Stimulated activated CD4-positive, alpha-beta T cell treated with anti-CD3 and anti-CD28 coated beads, Interleukin-4, amount 100 ng/mL, for 4 hours (primary cell): ENCODE measurements at places on chromosomes 5 and 9.

DNA sequence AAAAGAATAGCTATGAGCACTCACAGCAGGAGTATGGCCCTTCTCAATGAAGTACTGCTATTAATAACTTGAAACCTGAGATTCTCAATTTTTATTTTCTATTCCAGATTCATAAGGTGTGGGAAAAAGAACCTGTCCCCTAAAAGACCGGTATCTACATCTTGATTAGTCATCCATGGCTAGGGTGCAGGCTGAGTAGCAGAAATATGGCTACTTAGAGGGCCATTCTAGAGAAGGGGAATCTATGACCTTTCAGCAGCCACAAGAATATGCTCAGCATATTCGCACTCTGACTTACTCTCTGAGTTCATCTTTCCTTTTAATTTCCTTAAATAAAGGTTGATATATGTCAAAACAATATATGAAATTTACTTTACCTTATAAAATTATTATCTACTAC is 27.7 kb downstream of the WDR36 start:
- DNase-seq = no peak

- no peak for DNase-seq
Observed at GRCh38 chr5:159549046-159549445, 218.8 kb upstream of the IL12B start.

- no peak for DNase-seq
Observed at GRCh38 chr5:63602971-63603370, 359.3 kb downstream of the HTR1A start.

DNA sequence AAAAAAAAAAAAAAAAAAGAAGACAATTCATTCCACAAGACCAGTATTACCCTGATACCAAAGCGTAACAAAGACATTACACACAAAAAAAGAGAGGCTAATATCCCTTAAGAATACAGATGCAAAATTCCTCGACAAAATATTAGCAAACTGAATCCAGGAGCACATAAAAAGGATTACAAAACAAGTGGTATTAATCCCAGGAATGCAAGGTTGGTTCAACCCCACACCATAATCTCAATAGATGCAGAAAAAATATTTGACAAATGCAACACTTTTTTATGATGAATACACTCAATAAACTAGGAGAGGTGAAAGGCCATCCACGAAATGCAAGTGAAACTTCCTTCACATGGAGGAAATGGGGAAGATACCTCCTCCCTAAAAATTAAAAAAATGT is 80.1 kb upstream of the TLR4 start:
- DNase-seq = no peak

- DNase-seq = no peak
Observed at GRCh38 chr9:20701060-20701459, 17.0 kb downstream of the FOCAD start.

DNA sequence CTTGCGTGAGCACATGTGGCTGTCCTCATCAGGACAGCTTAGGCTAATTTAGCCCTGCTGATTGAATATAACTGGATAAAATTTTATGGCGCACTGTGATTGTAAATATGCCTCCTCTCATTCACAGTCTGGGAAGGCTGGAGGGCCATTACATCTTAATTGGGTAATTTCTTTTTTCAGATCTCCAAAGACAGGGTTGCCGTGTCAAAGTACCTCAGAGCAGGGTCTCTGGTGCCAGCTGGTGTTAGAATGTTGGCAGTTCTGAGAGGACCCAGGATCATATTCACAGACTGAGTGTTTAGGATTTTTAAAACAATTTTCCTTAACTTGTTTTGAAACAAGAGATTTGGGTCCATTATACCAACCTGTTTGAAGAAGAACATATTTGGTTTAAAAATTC is 455.7 kb upstream of the TLE4 start:
- DNase-seq = no peak

DNA sequence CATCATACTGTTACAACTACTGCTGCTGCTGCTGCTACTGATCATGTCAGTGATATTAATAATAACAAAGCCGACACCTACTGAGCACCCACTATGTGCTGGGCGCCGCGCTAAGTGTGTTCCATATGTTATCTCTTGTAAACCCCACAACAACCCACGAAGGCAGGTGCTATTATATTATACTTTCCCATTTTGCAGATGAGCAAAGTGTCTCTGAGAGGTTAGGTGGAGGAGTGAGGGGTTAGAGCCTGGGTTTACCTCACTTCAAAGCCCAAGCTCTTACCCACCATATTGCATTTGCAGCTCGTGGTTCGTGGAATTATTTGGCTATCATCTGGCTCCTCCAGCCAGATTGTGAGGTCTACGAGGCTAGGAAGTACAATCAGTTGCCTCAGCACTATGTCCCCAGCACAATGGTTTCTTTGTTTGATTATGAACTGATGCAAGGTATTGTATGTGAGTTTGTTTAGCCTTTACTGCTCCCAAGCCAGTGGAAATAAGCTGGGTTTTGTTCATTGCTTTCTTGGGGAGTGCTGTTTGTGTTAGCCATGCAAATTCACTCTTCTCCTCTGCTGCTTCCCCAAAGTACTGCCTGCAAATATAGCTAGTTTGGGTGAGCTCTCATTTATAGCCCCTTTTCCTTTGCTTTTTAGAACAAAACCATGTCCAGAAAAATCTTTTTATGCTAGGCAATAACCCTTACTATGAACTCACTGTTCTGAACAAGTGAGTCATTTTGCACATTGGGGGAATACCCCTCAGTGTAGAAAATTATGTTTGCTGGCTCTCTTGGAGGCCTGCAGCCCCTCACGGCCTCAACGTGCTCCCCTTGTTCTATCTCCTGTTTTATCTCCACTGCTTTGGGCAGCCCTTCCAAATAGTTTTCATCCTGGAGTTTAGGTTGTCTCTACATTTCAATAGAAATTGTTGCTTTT is 47.9 kb downstream of the ALG2 start:
- no peak for DNase-seq

DNA sequence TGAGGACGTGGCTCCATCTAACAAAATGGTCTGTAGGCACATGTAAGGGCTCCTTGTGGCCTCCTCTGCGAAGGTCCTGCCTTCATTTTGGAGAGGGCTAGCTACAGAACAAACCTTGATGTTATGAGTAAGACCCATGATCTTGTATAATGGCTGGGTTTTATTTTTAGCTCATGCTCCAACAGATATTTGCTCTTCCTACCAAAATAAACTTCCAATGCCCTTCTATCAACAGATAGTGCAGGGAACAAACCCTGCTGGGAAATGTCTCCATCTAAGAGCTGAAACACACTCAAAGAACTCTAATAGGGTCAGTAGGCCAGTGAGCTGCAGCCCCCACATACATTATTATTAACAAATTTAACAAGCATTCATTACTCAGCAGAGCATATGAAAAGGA is 189.5 kb downstream of the LURAP1L start:
- no peak for DNase-seq

DNA sequence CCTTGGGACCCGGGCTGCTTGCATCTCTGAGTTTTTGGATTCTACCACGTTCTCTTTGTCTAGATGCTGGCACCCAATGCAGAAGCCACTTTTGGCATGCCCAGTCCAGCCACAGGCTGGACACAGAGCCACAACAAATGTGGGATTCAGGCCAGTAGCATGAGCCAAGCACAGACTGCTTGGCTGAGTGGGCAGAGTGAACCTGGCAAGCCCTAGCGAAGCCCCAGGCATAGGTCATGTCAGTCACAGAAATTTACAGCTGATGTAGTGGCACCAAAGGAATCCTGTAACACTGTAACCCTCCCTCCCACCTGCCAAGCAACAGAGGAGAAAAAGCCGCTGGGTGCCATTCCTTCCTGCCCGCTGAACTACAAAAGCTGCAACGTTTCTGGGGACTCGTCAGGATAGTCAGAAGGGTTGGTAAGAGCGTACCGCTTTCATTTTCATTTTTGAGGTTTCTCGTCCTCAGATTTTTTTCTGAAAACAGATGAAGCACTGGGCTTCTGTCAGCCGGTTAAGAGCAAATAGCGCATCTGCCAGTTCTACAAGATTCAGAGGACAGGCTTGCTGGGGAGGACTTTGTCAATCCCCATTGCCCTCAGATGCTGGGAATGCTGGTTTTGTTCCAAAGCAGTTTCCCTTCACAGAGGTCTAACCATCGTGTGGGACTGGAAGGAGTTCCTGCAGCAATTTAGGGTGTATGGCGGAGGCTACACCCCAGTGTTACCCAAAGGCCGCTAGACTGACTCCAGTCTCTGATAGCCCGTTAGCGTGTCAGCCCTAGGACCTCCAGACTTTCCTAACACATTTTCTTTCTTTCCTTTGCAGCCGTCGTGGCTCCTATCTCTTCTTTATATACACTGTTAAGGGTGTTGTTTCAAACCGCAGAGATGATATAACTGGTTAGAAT is 399.0 kb downstream of the HTR1A start:
- DNase-seq = no peak

DNA sequence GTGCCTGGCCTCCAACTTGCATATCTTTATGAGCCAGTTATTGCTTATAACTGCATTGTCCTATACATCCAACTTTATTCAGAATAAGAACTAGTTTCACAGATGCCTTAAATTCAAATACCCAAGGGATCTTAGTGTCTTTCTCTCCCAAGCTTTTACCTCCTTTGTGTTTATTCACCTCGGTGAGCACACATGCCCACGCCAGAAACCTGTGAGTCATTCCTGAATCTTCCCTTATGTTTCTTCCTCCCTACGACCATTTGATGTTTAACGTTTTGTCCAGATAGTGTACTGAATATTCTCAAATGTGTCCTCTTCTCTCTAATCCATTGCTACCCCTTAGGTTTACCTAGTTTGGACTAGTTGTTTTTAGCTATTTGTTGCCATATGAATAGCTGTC is 55.5 kb upstream of the MEGF10 start:
- no peak for DNase-seq

GRCh38 chr5:141490271-141490670 is 1.4 kb downstream of the PCDHGC5 start:
- no peak for DNase-seq

DNA sequence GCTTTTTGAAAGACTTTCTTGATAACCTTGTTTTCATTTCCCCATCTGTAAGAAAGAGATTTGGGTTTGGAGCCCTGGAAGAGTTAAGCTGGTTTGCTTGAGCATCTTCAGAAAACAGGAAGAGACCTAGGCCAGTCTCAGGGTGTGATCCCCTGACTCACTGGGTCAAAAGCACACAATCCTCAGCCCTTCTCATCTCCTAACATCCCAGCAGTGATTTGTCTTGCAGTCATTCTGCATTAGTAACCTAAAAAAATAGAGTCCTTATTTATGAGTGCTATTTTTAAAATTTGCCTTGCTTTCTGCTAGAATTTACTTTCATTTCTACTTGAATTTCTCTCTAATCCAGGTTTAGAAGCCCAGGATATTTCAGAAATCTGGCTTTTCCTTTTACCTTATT is 16.4 kb upstream of the ARSB start:
- no peak for DNase-seq

- DNase-seq = no peak
Observed at GRCh38 chr5:95631255-95631958, 11.5 kb downstream of the GPR150 start.

DNA sequence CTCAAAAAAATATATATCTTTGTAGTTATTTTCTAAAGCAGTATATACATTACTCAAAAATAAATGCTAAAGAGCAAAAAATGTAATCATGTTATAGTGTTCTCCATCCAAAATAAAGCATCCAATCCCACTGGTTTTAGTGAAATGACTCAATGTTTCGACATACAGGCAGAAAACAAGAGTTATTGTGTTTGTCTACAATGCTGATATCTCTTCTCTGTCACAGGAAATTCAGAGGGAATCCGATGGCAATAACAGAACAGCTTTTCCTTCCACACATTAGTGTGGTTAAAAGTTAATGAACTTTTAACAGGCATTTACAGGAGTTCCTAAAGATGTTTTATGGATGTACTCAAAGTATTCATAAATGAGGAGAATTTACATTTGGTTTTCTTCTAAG is 12.0 kb downstream of the TTC33 start:
- no peak for DNase-seq

GRCh38 chr5:58135571-58136335 is 324.1 kb downstream of the PLK2 start:
- no peak for DNase-seq

- DNase-seq = no peak
Observed at GRCh38 chr9:82164159-82164558, 175.6 kb downstream of the SPATA31D1 start.

DNA sequence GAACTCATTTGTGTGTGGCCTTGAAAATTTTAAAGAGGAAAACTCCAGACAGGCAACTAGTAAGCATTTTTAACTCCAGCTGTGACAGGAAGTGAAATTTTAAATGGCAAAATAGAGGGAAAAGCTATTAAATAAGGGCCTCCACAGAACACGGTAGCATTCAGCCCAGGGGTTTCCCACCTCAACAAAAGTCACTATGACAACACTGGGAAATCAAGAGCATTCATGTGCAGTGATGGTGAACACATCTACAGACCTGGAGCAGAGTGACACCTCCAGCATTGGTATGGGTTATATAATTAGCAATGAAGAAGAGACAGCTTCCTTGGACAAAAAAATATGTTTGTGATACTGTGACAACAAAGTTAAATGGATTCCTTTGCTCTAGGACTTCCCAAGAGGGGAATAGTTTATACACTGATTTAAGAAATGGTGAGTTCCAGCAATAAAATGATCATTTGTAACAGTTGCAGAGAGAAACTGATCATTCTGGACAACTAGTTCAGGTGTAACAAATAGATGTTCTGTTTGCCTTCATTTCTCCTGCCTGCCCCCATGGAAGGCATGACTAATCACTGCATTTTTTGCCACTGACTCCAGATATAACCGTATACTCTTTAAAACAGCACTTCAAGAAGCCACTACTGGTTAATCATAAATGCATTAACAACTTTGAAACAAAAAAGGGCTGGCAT is 93.3 kb upstream of the SLC44A1 start:
- DNase-seq = no peak

GRCh38 chr5:60277941-60278340 is 384.4 kb upstream of the PDE4D start:
- no peak for DNase-seq

- no peak for DNase-seq
Observed at GRCh38 chr5:54360089-54360488, 49.7 kb upstream of the ARL15 start.

DNA sequence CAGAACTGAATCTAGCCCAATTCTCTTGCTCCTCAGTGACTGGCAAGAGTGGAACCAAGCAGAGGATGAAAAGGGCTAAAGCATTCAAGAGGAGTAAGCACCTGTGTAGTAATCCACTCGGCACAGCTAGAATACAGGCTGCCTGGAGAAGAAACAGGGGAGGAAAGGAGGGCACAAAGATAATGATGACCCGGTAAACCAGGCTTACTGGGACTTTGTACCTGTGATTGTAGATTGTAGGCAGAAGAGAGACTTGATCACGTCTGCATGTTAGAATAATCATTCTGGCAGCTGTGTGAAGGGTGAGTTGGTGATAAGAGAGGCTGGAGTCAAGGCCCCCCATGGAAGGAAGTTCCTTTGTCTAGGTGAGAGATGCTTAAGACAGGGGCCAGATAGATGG is 20.6 kb upstream of the TNFSF15 start:
- DNase-seq = no peak

DNA sequence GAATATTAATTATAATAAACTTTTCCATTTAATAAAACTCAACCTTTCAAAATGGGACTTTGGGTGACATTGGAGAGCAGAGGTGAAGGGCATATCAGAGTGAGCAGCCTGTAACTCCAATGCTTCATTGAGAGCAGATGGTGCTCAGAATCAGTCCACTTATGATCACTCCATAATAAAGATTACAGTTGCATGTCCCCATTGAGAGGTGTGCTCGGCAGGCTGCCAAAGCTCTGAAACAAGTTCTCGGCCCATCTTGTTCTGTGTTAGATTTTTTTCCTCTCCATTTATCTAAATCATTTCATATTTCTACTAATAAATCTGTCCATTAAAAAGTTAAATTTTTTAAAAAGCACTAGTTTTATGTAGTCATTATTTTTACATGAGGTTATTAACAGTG is 1786.4 kb upstream of the WWC1 start:
- DNase-seq = no peak
